T-helper 1 cell (primary cell): ENCODE measurements at places on chromosomes 11 and 22.

DNA sequence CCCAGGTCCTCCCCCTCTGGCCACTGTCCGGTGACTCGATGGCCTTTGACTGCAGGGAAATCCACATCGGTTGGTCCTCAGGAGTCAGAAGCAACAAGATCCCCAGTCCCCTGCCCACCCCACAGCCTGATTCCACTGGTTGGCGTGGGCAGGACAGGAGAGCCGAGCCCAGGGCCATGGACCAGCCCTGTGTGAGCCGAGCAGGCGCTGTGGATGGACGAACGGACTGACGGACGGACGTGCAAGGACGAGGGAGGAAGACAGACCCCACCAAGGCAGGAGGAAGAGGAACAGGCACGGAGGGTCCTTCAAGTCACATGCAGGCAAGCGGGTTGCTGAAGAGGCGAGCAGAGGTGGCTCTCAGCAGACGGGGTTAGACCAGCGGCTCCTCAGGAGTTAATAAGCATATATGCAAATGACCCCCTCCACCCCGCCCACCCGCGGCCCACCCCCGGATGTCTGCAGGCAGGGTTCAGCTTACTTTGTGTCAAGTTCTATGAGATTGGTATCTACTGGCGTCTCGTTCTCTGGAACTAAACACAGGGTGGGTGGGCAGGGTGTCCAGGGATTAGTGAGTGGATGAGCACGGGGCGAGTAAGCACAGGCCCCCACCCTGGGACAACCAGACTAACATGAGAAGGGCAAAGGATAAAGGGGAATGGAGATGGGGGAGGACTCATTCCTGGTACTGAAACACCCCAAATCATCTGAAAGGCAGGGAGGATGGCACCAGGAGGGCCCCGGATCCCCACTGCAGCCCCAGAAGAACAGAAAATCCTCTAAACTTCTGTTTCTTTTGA, 26.8 kb downstream of the TPBGL start:
- no peak for DNase-seq

DNA sequence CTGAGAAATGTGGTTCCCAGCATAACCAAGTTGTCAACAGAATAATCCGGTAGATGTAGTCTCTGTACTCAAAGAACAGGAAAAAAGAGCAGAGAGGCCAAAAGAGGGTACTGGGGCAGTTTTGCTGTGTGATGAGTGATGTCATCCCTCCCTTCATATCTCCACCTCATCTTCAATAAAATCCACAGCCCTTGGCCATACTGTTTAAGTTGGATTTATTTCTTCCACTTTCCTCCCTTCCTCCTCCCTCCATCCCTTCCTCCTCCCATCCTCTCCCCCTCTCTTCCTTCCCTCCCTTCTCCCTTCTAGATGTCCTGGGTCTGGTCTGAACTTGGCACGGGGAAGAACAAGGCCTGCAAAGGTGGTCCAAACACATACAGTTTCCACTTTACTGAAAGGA, 18.2 kb upstream of the GRK3 start:
- DNase-seq, result no peak

DNA sequence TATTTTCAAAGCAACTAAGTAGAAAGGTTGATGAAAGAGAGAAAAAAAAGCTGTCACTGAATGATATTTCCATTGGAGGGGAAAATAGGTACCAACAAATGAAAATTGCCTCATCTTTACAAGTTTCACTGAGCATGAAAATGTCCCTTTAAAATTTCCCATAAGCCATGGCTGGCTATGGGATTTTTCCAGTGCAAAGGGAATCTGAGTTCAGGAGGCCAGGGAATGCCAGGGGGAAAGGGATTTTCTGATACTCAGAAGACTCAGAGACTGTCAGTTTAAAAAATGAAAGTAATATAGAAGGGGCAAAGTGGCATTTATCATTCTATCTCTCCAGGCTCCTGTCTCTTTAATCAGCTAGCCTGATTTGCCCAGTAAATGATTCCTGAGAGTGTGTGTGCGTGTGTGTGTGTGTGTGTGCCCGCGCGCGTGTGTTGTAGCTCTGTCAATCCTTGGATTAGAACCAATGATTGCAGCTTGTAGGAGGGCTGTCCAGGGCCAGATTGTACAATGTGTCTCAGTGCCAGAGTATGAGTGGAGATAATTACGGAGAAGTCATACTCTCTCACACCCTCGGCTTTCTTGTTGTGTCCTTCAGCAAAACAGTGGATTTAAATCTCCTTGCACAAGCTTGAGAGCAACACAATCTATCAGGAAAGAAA, at the start of gene NTM:
Gene NTM (plus strand): TSS at position 526 of the 662 bp plus-strand sequence.
- DNase-seq, result no peak

DNA sequence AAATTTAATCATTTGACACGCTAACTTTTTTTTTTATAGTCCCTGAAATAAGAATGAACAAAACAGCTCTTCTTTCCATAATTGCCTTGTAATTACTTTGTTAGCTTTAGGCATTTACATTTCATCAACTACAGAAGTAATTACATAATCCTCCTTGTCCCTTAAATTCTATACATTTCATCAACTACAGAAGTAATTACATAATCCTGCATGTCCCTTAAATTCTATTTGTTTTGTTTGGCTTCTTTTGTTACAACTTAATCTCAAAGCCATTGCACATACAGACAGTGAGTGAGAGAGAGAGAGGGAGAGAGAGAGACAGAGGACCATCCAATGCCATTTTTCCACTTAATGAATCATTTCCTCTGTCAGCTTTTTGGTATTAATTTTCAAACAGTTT, 873.2 kb downstream of the METTL15 start:
- DNase-seq, result no peak

- no peak for DNase-seq
These were observed 681.4 kb upstream of the TENM4 start for GRCh38 chr11:80122211-80122610.

DNA sequence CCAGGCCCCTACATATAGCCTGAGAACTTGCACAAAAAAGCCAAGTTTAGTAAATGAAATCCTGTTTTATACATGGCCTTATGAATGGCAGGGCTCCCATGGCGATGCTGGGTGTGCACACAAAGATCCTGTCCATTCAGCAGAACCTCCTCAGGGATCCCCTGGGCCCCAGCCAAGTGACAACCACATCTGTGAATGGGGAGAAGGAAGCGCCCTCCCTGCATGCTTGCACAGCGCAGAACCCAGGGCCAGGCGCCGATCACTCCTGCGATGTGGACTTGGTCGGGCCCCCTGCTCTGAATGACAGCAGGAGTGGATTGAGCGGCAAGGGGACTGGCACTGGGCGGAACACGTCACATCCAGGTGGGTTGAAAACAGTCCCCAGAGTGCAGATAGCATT, 4.5 kb upstream of the CDC42EP2 start:
- no peak for DNase-seq

GRCh38 chr11:126265811-126266210, 2.9 kb downstream of the SRPRA start:
- DNase-seq, result no peak

- DNase-seq, result no peak
These were observed 5.8 kb downstream of the MS4A12 start for GRCh38 chr11:60498399-60498798.

DNA sequence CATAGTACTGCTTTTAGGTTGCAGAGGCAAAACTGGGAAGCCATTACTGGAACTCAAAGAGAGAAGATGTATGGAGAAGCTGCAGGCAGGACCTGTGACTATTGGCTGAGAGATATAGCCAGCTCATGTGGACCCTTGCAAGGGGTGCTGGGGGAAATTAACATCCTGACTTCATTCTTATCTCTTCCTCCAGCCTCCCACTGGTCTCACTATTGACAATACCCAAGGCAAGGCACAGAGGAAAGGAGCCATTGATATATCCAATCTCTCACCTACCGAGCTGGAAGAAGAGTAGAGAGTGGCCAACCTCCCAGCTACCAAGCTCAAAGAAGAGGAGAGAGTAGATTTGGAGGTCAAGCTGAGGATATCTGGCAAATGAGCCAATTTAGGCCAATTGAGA, 36.8 kb upstream of the ZBED5 start:
- no peak for DNase-seq

GRCh38 chr11:35344681-35345574, 74.4 kb downstream of the SLC1A2 start:
- no peak for DNase-seq

- no peak for DNase-seq
These were observed 13.2 kb downstream of the ZNF70 start for GRCh38 chr22:23737696-23738095.

GRCh38 chr11:79441461-79441875, 638 bp upstream of the TENM4 start:
- no peak for DNase-seq

GRCh38 chr11:78313181-78313795, 104.3 kb downstream of the GAB2 start:
- no peak for DNase-seq

- no peak for DNase-seq
These were observed 368.2 kb upstream of the CADM1 start for GRCh38 chr11:115872416-115872815.

GRCh38 chr11:134535029-134536025, 123.3 kb upstream of the B3GAT1 start:
- DNase-seq, result no peak

GRCh38 chr11:68092411-68092810, 28.8 kb downstream of the CHKA start:
- no peak for DNase-seq

DNA sequence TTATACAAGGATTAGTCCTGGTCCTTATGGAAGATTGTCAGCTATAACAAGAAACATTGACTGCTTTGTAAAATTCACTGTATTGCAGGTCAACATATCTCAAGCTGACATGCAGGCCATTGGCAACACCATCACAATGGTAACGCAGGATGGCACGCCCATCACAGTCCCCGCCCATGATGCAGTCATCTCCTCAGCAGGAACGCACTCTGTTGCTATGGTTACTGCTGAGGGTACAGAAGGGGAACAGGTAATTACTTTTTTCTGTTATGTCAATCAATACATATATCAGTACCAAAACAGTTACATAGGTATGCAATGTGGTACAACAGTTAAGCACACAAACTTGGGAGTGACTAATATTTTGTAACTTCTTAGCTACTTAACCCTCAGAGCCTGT, 55.3 kb downstream of the ZNF143 start:
- no peak for DNase-seq
